Kidney (tissue), 22 donors: ENCODE measurements at places on chromosomes 2 and 18. TPM values are rescaled to one million over a fixed set of nuclear protein-coding genes. Genes with fewer than 3 reads are reported as not detected.

GALR1 gene
- total RNA-seq: 0.06 TPM

DNA sequence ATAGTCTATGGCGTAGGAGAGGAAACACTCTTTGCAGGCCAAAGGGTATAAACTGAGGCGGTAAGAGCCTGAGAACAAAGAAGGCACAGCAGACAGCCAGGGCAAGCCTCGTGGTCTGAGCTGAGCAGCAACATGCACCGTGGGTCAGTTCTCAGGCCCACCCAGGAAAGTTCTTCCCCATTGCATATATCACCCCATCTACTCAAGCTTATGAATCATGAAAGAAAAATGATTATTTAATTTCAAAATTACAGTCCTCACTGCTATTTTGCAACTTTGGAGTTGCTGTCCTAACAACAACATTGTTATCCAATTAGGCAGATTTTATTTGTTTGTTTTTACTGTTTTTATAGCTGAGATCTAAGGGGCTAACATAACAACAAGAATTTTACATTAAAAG is 54.7 kb upstream of the RIOK3 start:
- H3K27me3 ChIP-seq: no peaks in the 10 kb centered on the region
- H3K36me3 ChIP-seq: no peaks in the 10 kb centered on the region
- no peak overlapping the region for H3K4me3 ChIP-seq
- H3K27ac ChIP-seq: no peak overlapping the region

DNA sequence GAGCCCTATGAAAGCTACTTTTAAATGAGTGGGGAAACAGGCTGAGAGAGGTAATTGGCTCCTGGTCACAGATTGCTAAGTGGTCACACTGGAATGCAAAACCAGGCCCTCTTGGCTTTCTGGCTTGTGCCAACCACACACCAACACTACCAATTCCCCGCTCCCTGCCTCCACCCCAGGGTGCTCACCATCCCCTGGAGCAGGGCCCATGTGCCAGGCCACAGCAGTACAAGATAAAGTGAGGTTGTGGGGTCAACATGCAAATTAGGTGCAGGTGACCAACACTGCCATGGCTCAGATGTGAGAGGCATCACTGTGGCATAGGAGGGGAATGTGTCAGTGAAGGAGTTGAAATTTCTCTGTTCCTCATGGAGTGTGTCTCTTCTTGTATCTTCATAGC is 312.5 kb downstream of the MYCN start:
- H3K27ac ChIP-seq: no peak overlapping the region
- H3K36me3 ChIP-seq: no peaks in the 10 kb centered on the region
- no peaks in the 10 kb centered on the region for H3K27me3 ChIP-seq
- no peaks in the 10 kb centered on the region for H3K4me1 ChIP-seq
- no peak overlapping the region for H3K4me3 ChIP-seq

TUBA3E gene
- not detected for total RNA-seq

DNA sequence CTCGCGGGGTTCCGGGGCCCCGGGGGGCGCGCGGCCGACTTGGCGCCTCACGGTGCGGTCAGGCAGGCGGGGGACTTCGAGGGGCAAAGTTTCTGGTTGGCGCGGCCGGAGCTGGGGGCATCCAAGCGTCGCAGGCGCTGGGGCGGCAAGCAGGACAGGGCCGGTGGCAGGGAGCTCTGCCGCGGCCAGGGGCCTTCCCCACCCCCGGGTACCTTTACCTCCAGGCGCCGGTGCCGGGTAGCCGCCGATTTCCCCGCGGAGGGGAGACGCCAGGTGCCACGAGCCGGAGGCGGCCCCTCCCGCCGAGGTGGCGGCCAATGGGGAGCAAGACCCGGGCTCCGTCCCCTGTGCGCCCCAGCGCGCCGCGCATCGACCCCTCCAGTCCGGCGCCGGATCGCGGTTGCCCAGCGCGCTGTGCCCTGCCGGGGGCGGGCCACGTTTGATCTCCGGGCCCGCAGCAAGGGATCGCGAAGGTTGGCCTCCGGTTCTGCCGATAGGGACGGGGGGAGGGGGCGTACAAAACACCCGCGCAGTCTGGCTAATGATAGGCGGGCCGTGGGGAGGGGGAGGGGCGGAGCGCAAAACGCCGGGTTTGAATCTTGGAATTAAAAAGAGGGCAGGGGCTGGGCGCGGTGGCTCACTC is at the start of gene ST8SIA5:
TSS of gene ST8SIA5 (minus strand) at position 495 of the 643 bp plus-strand sequence. CDS start 545 bp downstream, outside the sequence.
- DNase-seq: peak; percentile 43
- H3K36me3 ChIP-seq: no peaks in the 10 kb centered on the region
- H3K4me3 ChIP-seq: peak within 1 kb of the TSS; percentile 37
- H3K27ac ChIP-seq: no peak within 1 kb of the TSS
- peaks cover 15% of the 10 kb centered on the region for H3K27me3 ChIP-seq
- no peaks in the 10 kb centered on the region for H3K4me1 ChIP-seq

DNA sequence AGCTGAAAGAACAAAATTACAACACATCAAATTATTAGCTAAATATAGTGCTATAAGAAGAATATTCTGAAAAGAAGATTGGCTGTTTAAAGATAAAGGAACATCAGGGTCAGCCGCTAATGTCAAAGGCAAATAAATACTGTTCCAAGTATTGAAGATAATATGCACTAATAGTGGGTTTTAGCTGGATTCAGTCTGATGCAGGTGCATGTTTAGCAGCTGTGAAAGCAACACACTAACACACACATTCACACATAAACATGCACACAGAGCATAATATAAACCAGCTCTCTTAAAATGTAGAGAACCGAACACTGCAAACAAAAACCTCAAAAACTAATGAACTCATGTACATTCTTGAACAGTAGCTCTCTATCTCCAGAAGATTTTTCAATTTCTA is 634.6 kb downstream of the ERBB4 start:
- DNase-seq: no peak
- no peaks in the 10 kb centered on the region for H3K36me3 ChIP-seq
- H3K4me3 ChIP-seq: no peak overlapping the region
- H3K4me1 ChIP-seq: no peaks in the 10 kb centered on the region
- H3K27me3 ChIP-seq: no peaks in the 10 kb centered on the region
- no peak overlapping the region for H3K27ac ChIP-seq
